Left ventricle myocardium superior (tissue), 1 donor: ENCODE measurements at places on chromosomes 12 and 14. TPM values are rescaled to one million over a fixed set of nuclear protein-coding genes. Genes with fewer than 3 reads are reported as not detected.

The RILPL1 gene
- total RNA-seq, result 116 TPM

The SLC48A1 gene
- 23.7 TPM for total RNA-seq

The FBLN5 gene
- total RNA-seq, result 61.7 TPM

The TMEM233 gene
- 0.25 TPM for total RNA-seq

The NPFF gene
- not detected for total RNA-seq

The CPSF6 gene
- total RNA-seq, result 30.9 TPM

The SMIM41 gene
- total RNA-seq, result not detected

The PRKAG1 gene
- total RNA-seq, result 78.1 TPM

The SLC17A8 gene
- total RNA-seq, result not detected

The SMARCC2 gene
- 81.4 TPM for total RNA-seq

The DNAAF2 gene
- 6.8 TPM for total RNA-seq

The ESR2 gene
- total RNA-seq, result 0.47 TPM

The PEBP1 gene
- total RNA-seq, result 500 TPM

The SLC5A8 gene
- not detected for total RNA-seq

The GLIPR1L1 gene
- not detected for total RNA-seq

The SIX4 gene
- 1.6 TPM for total RNA-seq

The LYZ gene
- 51.1 TPM for total RNA-seq

The NTS gene
- 0.20 TPM for total RNA-seq
